ENCODE measurements at places on chromosomes 16 and 17.

- no peak for DNase-seq
Measured at GRCh38 chr17:65690626-65691310, 129.3 kb upstream of the AXIN2 start.

GRCh38 chr17:50036455-50037261 lies 19.3 kb upstream of the ITGA3 start:
- no peak for DNase-seq

- DNase-seq: no peak
Measured at GRCh38 chr17:77085926-77086432, 54.8 kb upstream of the SEC14L1 start.

GRCh38 chr16:62738666-62739460 lies 702.6 kb upstream of the CDH8 start:
- no peak for DNase-seq

DNA sequence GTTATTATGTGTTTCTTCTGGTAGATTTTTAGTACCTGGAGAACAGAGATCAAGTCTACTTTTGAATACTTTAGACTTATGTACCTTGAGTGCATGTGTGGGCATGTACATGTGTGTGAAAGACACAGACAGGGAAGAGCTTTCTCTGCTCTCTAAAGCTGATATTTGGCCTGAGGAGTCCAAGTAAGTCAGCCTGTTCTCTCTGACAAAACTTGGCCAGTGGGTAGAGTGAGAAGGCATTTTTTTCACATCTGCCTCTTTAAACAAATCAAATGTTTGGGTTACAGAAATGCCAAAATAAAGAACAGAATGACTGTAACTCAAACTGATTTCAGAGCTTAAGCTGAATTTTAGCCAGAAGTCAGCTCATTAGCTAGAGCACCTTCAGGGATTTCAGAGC lies 309.7 kb upstream of the DYNLRB2 start:
- DNase-seq: no peak

- DNase-seq: no peak
Measured at GRCh38 chr17:32769846-32770245, 107.1 kb downstream of the MYO1D start.

GRCh38 chr17:80861418-80861815 lies 130.2 kb upstream of the CHMP6 start:
- no peak for DNase-seq

DNA sequence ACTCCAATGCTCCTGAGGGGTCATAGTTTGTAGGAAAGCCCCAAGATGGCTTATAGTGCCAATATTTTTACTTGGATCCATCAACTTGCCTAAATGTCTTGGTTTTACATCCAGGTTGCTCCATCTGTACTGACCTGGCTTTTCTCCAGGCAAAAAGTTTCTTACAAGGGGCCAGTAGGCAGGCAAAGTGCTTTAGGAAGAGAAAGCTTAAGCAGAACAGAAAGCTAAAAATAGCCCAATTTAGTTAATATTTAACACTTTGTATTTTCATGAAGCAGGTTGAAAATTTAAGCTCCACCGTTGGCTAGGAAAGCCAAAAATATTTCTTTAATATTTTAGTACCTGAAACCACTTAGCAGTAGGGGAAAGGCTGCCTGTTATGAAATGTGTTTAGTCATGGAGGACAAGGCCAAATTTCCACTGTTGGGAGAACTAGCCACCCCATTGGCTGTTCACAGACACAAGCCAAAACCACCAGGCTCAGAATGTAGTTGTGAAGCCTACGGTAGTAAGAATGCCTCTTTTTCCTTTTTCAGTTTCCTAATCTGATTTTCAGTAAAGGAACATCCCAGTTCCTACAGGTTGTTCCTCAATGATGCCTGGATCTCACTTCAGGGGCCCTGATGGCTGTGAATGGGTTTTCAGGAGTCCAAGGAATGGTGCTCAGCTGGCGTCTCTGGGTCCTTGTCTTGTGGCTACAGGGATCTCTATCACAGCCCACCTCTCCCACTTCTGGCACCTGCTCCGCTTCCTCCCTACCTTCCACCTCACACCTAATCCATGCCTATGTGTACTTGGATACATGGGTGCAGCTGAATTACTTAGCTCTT lies 324.8 kb downstream of the PMP22 start:
- DNase-seq: no peak

DNA sequence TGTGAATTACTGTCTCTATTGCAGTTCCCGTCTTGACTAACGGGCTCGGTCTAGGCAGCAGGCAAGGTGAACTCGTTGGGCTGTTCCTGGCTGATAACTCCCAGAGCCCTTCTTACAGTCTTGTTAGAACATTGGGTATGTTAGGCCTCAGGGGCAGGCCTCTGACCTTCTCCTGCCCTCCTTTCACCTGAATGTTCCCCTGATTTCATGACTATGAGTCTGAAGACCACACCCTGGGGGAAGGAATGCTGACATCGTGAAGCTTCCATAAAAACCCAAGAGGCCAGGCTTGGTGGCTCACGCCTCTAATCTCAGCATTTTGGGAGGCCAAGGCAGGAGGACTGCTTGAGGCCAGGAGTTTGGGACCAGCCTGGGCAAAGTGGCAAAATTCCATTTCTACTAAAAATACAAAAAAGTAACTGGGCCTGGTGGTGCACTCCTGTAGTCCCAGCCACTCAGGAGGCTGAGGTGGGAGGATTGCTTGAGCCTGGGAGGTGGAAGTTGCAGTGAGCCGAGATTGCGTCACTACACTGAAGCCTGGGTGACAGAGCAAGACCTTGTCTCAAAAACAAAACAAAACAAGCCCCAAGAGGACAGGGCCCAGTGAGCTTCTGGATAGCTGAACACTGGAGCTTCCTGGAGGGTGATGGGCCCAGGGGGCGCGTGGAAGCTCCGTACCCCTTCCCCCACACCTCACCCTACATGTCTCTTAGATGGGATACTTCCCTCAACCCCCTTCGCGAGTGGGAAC lies 47.8 kb upstream of the FBXO47 start:
- DNase-seq: no peak

DNA sequence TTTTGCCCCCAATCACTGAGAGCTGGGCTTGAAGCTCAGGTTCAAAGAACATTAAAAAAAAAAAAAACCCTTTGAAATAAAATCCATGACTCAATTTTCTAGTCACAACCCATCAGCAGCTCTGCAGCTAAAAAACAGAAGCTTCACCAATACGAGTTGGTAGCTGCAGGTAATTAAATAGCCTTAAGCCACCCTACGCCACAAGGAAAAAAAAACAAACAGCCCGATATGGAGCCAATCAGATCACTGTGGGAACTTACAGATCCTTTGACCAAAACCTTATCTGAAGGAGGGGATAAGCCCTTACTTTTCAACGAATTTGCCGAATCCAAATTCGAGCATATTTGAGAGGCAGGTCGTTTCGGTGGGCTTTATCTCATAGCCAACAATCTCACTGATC lies 69.3 kb downstream of the DNAH3 start:
- no peak for DNase-seq

DNA sequence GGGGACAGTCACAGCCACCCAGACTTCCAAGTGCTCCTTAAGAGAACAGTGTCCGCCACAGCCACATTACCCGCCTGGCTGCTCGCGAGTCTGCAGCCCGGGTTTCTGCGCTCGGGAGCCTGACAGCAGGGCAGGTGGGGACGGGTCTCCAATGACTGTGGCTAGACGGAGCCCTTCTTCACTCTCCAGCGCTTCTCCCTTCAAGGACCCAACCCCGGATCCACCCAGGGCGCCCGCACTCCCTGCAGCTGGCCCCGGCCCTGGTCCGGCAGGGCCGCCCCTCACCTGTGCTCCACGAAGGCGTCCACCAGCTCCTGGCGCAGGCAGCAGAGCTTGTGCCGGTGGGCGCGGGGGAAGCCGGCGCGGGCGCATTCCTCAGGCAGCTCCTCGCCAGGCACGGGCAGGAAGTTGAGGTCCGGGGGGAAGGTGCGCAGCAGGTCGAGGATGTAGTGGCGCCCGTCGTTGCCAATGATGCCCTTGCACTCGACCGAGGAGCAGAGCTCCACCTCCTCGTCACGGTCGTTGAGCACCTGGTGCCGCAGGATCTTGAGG lies 13.9 kb downstream of the CLUH start:
- no peak for DNase-seq
